ENCODE measurements at places on chromosomes 11 and 22.

DNA sequence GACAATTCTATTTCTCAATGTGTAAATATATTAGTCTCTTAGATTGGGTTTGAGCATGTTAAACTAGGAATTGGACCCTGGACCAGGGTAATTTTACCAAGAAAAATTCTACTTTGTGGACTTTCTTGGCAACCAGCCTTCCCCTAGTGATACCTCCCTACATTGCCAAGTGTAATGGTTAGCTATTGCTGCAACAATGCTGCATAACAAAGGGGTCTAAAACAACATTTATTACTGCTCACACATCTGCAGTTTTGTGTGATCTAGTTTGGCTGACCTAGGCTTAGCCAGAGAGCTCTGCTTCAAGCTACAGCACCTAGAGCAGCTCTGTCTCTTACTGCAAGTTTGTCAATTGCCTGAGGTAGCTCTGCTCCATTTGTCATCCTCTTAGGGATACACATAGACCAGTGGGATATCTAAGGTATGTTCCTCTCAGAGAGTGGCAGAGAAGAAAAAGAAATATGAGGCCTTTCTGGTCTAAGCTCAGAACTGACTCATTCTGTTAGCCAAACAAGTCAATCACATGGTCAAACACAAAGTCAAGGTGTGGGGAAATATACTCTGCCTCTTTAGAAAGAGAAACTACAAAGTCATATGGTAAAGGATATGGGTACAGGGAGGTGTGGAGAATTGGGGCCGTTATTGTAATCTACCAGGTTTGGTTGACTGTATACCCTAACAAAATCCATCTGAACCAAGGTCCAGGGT is 2.0 kb upstream of the LAYN start:
- DNase-seq: no peak

GRCh38 chr11:84128840-84129239 is 842.7 kb upstream of the CCDC90B start:
- DNase-seq: no peak

DNA sequence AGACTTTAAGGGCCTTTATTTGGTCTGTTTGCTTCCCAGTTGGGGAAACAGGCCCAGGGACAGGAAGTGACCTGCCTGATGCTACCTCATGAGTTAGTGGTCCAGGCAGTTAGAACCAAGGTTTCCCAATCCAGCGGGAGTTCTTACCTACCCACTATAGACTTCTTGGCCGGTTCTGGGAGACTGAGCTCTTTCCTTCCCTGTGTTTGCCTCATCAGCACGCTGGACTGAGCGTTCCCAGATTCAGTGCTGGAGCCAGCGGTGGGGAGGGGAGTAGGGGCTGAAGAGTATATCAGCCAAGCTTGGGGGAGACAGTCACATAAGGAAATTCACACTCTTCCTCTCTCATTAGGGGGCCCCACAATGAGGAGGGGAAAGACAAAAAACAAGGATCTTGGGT is 27.1 kb downstream of the TIMP3 start:
- no peak for DNase-seq

DNA sequence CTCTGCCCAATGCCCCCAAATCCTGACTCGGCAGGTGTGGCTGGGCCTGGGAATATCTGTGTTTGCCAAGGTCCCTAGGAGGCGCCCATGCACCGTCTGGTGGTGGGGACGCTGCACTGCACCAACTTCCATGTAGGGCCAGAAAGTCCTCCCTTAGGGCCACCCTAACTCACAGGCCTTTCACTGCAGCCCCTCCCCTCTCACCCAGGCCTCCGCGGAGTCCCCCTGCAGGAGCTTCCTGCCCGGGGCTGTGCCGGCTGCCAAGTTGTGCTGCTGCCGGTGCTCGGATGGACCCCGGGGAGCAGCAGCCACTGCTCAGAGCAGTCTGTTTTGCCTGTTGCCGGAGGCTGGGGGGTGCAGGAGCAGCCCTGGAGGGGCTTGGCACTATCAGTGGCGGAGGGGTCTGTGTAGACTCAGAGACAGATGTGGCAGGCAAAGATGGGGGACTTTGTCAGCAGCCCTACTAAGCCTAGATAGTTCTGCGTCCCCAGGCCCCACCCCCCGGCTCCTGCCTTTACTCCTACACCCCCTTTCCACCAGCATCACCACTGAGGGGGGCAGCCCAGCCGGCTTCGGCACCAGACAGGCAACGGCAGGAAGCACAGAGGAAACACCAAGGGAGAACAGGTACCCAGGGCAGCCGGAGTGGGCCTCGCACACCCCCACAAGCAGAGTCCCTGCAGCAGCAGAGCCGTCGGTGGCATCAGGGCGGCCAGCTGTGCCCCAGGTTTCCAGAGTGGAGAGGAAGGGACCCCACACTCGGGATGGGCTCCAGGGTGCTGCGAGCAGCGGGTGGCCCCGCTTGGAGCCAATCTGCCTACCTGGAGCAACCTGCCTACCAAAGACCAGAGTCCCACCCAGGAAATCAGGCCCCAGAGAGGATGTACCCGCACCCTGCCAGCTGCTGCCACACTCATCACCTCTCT is 124.3 kb downstream of the TRIM29 start:
- DNase-seq: peak; percentile 50

DNA sequence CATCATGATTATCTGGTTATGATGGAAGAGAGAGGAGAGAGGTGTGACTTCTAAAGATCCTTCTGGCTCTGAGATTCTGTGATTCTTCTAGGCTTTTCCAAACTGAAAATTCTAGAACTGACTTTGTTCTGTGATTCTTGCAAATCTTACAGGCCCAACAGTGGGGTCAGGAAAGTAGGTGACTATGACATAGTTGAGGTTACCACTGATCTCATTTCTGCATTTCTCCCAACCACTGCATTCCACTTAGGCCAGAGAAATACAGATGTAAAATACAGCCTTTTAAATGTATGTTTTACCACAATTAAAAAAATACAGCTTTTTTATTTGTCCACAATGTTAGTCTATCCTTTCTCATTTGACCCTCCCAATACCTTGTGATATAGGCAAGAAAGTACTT is 83.7 kb downstream of the STIM1 start:
- DNase-seq: no peak

DNA sequence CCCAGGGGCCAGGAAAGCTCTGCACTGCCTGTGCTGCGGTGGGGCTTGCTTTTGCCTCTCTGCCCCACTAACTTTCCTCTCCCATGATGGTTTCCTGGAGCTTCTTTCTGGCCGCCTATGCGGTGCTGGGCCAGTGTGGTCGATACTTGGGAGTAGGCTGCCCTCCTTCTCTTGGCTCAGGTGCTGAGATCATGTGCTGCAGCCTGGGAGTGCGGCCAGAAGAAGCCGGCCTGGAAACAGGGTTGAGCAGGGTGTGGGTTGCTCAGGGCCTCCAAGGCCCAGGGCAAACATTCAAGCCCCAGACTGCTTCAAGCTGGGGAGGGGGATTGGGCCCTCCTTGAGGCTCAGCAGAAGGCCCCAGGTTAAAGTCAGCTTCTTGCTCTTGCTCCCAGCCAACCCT is 125.0 kb downstream of the NTM start:
- no peak for DNase-seq

DNA sequence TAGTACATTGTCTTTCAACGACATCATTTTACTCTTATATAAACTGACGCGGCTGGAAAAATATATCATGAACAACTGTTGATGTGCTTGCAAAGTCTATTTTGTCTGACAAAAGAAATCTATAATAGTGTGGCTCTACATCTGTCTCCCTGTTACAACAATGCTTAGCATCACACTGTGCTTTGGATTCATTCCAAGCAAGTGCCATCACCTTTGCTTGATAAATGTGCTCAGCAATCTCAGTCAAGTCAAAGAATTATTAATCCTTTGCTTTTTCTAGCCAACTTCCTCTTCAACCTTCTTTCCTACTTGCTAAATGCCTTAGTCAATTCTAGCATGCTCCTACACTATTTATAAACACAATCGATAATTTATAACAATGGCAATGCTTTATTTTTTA is 140.5 kb downstream of the FCHSD2 start:
- DNase-seq: no peak

GRCh38 chr22:40922484-40923303 is 28.5 kb upstream of the RBX1 start:
- peak; percentile 13 for DNase-seq

- no peak for DNase-seq
Measured at GRCh38 chr11:120063686-120064340, 74.1 kb downstream of the TRIM29 start.

DNA sequence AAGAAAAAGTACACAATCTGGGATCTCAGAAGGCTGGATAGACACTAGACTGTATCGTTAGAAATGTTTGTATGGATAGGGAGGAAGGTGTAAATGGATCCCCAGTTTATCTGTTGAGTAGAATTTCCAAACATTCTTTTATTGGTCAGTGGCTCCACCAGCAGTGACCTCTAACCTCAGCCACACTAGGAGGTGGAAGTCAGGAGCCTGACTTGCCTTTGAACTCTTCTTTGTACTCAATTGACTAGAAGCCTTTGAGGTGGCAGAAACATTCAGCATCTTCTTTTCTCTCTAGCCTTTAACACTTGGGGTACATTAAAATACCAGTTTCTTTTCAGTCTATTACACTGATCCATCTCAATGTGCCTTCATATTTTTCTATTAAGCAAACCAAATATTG is 39.1 kb downstream of the EXT2 start:
- no peak for DNase-seq

DNA sequence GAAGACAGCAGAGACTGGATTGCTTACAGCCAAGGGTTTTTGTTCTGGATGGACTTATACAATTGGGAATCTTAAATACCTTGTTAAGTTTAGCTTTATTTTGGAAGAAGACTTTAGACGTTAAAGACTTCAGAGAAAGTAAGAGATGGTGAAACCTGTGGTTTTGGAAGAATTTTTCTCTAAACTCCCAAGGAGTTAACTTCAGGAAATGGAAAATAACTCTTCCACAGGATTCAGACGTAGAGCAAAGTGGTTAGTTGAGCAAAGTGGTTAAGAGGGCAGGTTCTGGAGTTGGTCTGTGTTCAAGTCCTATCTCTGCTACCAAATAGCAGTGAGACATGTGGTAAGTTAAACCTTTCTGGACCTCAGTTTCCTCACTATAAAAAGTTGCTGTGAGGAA is 12.8 kb downstream of the PITPNB start:
- no peak for DNase-seq

DNA sequence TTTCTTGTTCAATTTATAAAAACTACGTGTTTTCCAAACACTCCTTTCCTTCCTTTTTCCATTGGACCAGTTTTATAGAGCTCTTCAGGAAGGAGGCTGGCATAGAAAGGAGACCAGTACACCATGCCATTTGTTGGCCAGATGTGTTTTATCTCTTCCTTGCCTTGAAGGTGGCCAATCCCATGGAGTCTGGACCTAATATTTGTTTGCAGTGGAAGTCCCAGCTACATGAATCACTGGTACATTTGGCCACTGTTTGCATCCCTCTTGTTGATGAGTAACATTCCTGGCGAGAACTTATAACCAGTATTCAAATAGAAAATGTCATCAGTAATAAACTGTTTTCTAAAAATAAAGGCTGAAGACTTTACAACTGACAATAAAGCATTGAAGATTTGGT is 110.2 kb downstream of the ANO3 start:
- DNase-seq: peak; percentile 2

DNA sequence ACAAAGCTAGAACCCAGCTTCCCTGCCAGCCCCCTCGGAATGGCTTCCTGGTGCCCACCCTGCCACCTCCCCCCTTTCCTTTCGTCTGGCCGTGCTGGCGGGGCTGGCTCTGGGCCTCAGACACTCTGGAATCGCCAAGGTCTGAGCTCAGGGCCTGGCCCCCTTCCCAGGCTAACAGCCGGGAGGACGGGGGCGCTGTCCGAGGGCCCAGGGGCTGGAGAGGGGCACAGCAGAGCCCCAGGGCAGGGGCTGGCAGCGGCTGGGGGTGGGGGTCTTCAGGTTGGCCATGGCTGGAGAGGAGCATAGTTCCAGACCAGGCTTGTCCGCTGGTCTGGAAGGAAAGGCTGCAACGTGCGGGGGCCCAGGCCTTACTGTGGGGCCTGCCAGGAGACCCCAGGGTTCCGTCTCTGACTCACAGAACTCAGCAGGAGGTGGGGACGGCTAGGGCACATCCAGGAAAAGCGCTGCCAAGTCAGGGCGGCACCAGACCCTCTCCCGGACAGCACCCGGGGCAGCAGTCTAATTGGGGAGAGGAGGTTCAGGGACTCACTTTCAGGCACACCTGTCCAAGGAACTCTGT is 861 bp upstream of the LTBP3 start:
- no peak for DNase-seq

DNA sequence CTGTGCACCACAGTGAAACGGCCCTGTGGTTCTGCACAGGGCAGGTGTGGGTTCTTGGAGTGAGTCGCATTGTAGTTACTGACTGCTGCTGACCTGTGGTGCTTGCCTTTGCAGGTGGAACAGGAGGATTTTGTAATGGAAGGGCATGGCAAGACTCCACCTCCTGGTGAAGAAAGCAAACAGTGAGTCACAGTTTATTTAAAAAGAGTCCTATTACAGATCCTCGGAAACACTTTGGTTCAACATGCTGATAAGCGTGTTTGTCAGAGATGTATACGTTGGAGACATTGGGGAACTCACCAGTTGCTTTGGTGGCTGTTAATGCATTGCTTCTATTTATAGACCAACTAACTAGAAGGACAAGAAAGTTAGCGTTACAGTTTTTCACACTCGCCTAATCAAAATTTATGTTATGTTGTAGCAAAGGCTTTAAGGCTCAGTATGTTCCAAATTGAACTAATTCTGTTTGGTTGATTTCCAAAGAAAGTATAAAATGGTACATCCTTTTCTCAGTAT is 21.7 kb upstream of the TNRC6B start:
- DNase-seq: peak; percentile 60

DNA sequence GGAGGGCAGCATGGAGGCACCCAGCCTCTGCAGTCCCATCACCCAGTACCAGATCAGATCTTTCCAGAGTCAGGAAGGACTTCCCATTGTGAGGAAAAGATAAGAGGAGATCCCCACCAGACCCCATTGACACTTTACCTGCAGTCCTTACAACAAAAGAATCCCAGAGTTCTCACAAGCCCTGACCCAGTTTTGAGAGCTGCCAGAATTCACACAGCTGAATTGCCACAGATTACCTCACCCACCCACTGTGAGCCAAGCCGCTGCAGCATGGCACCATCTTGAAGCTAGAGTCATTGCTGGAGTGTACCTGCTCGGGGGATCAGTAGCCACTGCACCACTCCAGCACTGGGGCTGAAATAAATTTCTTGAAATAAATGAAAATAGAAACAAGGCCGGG is 91.8 kb upstream of the UBASH3B start:
- no peak for DNase-seq

DNA sequence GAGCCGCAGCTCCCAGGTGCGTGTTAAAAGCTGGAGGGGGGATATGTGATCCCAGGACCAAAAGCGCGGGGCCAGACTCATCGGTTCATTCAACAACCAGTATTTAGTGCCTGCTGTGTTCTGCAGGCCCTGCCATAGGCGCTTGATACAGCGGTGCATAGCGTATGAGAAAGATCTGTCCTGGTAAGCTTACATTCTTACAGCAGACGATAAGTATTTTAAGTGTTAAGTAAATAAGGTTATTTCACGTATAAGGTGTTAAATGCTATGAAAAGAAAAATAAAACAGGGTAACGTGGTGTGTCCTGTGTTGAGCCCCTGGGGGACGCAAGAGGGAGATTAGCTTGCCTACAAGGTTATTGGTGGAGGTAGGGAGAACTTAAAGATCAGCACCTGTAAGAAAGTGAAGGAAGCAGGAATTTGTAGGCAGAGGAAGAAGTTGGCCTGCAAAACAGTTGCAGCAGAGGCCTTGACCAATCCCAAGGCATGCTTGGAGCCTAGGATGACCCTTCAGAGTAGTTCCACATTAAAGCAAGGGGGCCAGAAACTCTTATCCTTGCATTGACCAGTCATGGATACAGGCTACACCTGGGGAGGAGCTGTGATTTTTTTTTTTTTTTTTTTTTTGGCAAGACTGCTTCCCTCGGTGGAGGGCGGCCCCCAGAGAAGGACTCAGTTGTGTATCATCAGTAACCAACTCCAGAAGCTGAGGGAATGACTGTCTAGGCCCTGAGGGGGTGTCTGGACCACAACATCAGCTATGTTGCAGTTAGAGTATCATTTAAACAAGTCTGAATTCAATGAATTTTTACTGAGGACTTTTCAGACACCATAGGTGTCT is 487 bp upstream of the LIPT2 start:
- peak; percentile 66 for DNase-seq
